ENCODE measurements at places on chromosomes 6 and 20. TPM values are rescaled to one million over a fixed set of nuclear protein-coding genes. Genes with fewer than 3 reads are reported as not detected.

The TPBG gene
- not detected for total RNA-seq

The CD109 gene
- 18.6 TPM for total RNA-seq

The MACROD2 gene
- total RNA-seq: not detected

The TCF15 gene
- not detected for total RNA-seq

The MBOAT1 gene
- total RNA-seq: 34.9 TPM

The KCNK17 gene
- total RNA-seq: not detected

The SPATA25 gene
- total RNA-seq: 0.52 TPM

All from T-helper 2 cell treated with Interferon-gamma antibody and Interleukin-4, amounts not matched to agents 100 ng/mL and 5 ng/mL, for 36 hours (primary cell).